ENCODE measurements at places on chromosomes 6 and 20. TPM values are rescaled to one million over a fixed set of nuclear protein-coding genes. Genes with fewer than 3 reads are reported as not detected.
A peak's percentile ranks its signal among the peaks of the same experiment; 100 is the strongest.

LGSN gene
- 10.8 TPM for total RNA-seq

AURKA gene
- total RNA-seq = 216 TPM

TNFRSF6B gene
- total RNA-seq = not detected

PAK5 gene
- total RNA-seq = not detected

HLA-DRB1 gene
- not detected for total RNA-seq

DNA sequence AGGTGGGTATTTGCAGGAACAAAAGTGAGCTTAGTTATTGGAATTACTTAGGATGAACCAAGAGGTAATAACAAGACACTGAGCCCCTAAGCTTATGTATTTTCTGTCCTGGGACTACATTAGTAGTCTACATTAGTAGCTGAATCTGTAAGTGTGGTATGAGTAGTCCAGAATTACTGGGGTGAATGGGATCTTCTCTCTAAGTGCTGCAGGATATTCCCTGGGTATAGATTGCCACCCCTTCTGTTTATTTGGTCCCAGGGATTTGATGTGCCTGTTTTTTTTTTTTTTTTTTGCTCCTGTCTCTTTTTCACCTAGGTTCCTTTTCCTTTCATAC, 5.9 kb downstream of the CD2AP start:
- H3K4me1 ChIP-seq = peaks cover 39% of the 10 kb centered on the region
- peak overlapping the region; percentile 12 for H3K27ac ChIP-seq
- DNase-seq = no peak
- H3K4me3 ChIP-seq = no peak overlapping the region
- no peaks in the 10 kb centered on the region for H3K36me3 ChIP-seq

- H3K27ac ChIP-seq = no peak overlapping the region
- no peaks in the 10 kb centered on the region for H3K36me3 ChIP-seq
- H3K4me3 ChIP-seq = no peak overlapping the region
- H3K4me1 ChIP-seq = no peaks in the 10 kb centered on the region
- no peaks in the 10 kb centered on the region for H3K27me3 ChIP-seq
Observed at GRCh38 chr6:62808565-62809293, 402.5 kb upstream of the FKBP1C start.

- no peak overlapping the region for H3K27ac ChIP-seq
- peak; percentile 89 for DNase-seq
- no peaks in the 10 kb centered on the region for H3K36me3 ChIP-seq
- peaks cover 19% of the 10 kb centered on the region for H3K4me1 ChIP-seq
- H3K27me3 ChIP-seq = no peaks in the 10 kb centered on the region
- H3K4me3 ChIP-seq = no peak overlapping the region
Observed at GRCh38 chr20:54103067-54103761, 32.8 kb upstream of the BCAS1 start.

GRCh38 chr6:148166339-148166968, 176.2 kb upstream of the SASH1 start:
- no peak overlapping the region for H3K4me3 ChIP-seq
- no peak overlapping the region for H3K27ac ChIP-seq
- no peaks in the 10 kb centered on the region for H3K27me3 ChIP-seq
- DNase-seq = peak; percentile 44

DNA sequence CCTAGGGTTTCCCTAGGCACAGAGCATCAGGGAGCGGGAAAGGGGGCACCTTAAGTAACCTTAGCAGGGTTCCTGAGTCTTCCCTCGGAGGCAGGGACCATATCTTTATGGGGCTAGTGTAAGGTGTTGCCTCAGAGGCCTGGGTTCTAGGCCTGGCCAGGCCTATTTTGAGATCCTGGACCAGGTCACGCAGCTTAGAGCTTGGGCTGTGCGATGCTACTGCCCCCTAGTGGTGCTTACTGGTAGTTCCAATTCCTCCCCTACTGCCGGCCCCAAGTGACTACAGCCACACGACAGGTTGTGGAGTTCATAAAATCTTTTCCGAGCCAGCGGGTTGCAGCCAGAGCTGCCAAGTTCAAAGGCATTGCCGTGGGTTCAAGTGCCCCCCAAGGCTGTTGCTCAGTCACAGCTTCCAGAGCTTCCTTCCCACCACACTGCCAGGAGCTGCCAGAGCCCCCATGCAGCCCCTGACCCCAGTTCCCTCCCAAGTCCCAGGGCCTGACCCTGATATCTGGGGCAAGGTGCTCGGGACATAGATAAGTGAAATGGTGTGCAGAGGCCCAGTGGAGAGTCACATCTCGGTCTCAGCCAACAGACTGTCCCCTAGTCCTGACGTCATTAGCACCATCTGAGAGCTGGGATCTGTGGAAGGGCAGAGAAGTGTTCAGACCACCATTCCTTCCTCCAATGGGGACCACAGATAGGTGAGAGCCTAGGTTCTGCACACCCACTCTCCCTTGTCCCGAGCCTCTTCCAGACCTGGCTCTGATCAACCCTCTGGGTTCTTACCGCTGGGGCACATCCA, 3.3 kb downstream of the LRRC73 start:
- no peak overlapping the region for H3K27ac ChIP-seq
- H3K4me1 ChIP-seq = peaks cover 10% of the 10 kb centered on the region
- peak; percentile 70 for DNase-seq
- no peaks in the 10 kb centered on the region for H3K27me3 ChIP-seq
- H3K36me3 ChIP-seq = no peaks in the 10 kb centered on the region
- no peak overlapping the region for H3K4me3 ChIP-seq

- H3K4me3 ChIP-seq = no peak overlapping the region
- no peaks in the 10 kb centered on the region for H3K36me3 ChIP-seq
- DNase-seq = no peak
- no peaks in the 10 kb centered on the region for H3K4me1 ChIP-seq
Observed at GRCh38 chr6:135738636-135739035, 112.9 kb upstream of the PDE7B start.

GRCh38 chr6:36443471-36444428, 950 bp downstream of the KCTD20 start:
- H3K27ac ChIP-seq = peak overlapping the region; percentile 90
- peak; percentile 55 for DNase-seq
- H3K4me3 ChIP-seq = peak overlapping the region; percentile 82
- peaks cover 32% of the 10 kb centered on the region for H3K4me1 ChIP-seq
- 0 out of 2 replicates have a peak, but pooled peaks cover 1% of the 10 kb centered on the region for H3K36me3 ChIP-seq

DNA sequence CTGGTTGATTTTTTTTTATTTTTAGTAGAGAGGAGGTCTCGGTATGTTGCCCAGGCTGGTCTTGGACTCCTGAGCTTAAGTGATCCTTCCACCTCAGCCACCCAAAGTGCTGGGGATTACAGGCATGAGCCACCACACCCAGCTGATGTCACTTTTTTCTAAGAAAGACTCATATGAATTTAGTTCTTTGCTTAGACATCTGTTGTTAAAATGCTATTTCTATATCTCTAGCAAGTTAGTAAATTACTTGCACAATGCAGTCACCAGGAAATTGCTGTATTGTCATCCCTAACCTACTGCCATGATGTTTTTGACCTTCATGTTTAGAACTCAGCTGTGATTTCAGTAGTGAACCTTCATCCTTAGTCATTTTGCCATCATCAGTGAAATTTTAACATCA, 5.7 kb downstream of the KDM1B start:
- H3K4me3 ChIP-seq = no peak overlapping the region
- no peaks in the 10 kb centered on the region for H3K27me3 ChIP-seq
- H3K36me3 ChIP-seq = no peaks in the 10 kb centered on the region
- no peak overlapping the region for H3K27ac ChIP-seq
- no peak for DNase-seq

DNA sequence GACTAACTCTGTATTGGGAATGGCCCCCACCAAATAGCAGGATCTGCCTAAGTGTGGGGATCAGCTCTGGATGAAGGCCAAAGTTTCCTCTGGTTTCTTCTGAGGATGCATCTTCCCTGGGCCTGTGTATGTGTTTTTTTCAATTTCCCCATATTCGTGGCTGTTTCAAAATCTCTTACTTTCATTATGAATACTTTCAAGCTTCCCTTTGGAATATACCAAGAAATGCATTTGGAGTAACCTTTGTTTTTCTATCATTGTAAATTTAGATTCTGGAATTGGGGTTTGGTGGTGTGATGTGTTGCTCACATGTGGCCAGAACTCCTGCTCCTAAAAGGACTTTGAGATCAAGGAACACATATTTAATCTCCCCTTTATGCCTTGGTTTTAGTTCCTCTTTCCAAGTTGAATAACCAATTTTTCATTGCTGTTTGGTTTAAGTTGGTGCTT, 8.4 kb downstream of the ENTPD6 start:
- H3K4me3 ChIP-seq = no peak overlapping the region
- H3K36me3 ChIP-seq = no peaks in the 10 kb centered on the region
- no peak for DNase-seq
- no peaks in the 10 kb centered on the region for H3K4me1 ChIP-seq
- H3K27ac ChIP-seq = no peak overlapping the region

GRCh38 chr6:88958842-88959241, 4.6 kb downstream of the RNGTT start:
- H3K4me1 ChIP-seq = no peaks in the 10 kb centered on the region
- H3K27me3 ChIP-seq = no peaks in the 10 kb centered on the region
- H3K36me3 ChIP-seq = no peaks in the 10 kb centered on the region
- H3K4me3 ChIP-seq = no peak overlapping the region

DNA sequence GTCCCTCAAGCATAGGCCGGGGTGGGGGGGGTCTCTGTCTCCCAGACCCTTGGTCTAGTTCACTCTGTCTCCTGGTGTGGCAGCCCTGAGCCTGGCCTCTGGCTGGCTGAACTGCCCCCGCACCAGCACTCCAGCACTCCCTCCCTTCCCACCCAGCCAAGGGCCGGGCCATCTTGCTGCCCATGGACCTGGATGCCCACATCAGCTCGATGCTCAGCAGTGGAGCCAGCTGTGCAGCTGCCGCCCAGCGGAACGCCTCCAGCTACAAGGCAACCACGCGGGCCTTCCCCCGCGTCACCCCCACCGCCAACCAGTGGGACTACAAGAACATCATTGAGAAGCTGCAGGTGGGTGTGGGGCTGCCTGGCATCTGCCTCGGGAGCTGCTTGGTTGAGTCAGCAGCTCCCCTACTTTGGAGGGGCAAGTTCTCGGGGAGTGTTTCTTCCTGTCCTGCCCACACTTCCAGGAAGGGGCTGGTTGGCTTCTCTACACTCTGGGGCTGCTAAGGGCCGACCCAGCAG, 28.4 kb downstream of the UQCC2 start:
- H3K4me1 ChIP-seq = no peaks in the 10 kb centered on the region
- peaks cover 5% of the 10 kb centered on the region for H3K36me3 ChIP-seq
- H3K27me3 ChIP-seq = no peaks in the 10 kb centered on the region
- H3K4me3 ChIP-seq = no peak overlapping the region

GRCh38 chr6:118514689-118515088, 33.4 kb upstream of the PLN start:
- H3K27ac ChIP-seq = no peak overlapping the region
- H3K27me3 ChIP-seq = no peaks in the 10 kb centered on the region
- no peak for DNase-seq
- H3K4me3 ChIP-seq = no peak overlapping the region
- H3K4me1 ChIP-seq = no peaks in the 10 kb centered on the region

GRCh38 chr6:73866305-73866704, 170.3 kb downstream of the CD109 start:
- H3K27ac ChIP-seq = no peak overlapping the region
- H3K27me3 ChIP-seq = no peaks in the 10 kb centered on the region
- DNase-seq = no peak
- no peaks in the 10 kb centered on the region for H3K36me3 ChIP-seq

DNA sequence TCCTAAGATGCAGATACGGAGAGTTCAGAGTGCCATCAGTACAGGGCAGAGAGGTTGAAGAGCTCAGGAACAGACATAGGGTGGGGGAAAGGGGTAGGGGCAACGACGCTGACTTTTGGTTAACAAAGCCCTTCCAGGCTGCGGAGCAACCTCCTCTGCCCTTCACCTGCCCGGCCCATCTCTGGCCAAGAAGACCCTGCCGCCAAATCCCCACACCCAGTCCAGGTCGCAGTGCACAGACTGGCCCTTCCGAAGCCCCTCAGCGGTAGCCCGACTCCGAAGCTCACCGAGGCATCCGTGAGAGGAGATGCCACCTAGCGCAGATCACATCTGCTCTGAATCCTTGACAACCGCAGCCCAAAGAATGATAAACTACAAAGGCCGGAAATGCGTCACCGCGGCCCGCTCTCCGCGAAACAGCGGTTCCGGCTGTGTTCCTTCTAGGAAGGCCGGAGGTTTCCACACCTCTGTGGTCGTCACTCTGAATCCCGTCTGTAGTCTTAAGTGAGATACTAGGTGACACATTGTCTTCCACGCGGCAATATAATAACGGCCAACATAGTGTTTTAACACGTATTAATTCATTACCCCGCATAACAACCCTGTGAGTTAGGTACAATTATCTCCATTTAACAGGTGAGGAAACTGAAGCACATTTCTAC, at the start of gene ZSCAN23:
ZSCAN23 (minus strand) TSS at position 380 of the 662 bp plus-strand sequence. CDS start 7,225 bp downstream, outside the sequence.
- H3K4me1 ChIP-seq = no peaks in the 10 kb centered on the region
- H3K27ac ChIP-seq = no peak within 1 kb of the TSS
- no peaks in the 10 kb centered on the region for H3K27me3 ChIP-seq
- H3K4me3 ChIP-seq = no peak within 1 kb of the TSS
